ELR (cell line): ENCODE measurements at places on chromosomes 11 and 22.

DNA sequence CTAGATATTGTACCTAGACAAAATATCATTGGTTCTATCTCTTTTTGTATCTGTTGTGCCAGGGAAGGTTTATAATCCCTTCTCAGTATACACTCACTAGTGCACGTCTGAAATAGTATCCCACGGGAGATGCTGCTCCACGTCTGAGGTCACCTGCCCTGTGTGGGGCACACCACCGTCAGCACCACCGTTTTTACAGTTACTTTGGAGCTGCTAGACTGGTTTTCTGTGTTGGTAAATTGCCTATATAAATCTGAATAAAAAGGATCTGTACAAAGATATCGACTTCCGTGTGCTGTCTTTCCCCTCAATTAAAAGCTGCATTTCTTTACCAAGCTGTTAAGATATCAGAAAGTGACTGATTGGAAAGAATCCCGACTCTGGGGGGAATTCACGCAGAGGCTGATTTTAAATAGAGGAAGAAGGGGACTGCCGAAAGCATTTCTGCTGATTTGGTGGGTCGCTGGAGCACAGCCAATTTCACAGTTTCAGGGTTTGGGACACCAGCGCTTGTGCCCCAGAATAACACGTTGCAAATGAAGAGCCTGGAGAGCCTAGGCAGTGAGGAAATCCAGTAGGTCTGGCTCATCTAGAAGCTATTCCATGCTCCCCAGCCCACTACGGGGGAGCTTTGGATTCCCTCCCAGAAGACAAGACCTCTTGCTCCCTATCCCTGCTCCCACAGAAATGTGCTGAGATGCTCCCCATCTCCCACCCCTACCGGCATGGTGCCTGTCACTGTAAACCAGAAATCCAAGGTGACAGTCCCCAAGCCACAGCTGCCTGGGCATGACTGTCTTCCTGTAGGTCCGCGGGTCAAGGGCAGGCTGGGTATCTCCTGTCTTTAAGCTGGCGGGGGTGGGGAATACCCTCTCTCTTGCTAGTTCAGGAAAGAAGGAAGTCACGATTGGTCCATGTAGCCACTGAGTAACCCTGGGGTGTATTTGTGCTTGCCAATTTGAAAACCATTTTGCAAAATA is 12.7 kb upstream of the MYO18B start:
- no peak for DNase-seq

DNA sequence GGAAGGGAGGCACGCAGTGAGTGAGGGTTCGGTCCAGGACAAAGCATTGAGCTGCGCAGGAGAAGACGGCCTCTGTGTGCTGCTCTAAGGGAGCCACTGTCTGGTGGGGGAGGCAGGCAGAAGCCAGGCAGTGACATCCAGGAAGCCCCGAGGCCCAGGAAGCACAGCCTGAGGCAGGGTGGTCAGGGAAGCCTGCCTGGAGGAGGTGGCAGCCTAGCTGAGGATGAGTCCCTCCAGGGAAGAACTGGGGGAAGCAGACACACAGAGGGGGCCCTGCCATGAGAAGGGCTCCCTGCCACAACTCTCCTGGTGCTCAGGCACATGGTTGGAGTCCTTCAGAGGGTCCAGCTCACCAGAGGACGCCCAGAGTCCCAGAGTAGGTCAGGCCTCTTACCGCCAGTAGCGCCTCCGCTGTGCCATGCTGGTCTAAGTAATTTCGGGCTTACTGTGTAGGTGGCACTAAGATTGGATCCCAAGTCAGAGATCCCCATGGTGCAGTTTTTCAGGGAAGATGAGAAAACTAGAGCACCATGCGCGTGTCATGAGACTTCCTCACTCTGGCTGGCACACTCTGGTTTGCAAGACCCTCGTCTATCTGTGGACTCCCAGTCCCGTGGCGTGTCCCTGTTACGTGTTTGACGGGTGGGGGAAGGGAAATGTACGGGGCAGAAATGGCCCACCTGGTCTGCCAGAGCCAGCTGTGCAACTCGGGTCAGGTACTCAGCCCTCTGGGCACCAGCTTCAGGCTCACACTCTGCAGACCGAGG is 887.2 kb downstream of the BRD1 start:
- DNase-seq, result no peak

DNA sequence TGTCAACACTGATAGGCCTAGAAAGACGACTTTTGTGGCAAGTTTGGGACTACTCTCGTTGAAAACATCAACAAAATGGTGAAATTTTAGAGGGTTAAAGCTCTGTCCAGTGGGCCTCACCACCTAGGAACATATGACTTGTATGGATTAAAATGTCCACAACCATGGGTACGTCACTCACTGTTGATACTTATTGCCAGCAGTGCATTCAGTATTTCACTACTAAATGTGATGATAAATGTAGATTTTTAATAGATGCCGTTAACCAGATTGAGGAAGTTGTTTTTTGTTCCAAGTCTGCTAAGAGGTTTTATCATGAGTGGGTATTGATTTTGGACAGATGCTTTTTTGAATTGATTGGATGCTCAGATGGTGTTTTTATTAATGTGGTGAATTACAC is 33.7 kb downstream of the POLD3 start:
- no peak for DNase-seq

DNA sequence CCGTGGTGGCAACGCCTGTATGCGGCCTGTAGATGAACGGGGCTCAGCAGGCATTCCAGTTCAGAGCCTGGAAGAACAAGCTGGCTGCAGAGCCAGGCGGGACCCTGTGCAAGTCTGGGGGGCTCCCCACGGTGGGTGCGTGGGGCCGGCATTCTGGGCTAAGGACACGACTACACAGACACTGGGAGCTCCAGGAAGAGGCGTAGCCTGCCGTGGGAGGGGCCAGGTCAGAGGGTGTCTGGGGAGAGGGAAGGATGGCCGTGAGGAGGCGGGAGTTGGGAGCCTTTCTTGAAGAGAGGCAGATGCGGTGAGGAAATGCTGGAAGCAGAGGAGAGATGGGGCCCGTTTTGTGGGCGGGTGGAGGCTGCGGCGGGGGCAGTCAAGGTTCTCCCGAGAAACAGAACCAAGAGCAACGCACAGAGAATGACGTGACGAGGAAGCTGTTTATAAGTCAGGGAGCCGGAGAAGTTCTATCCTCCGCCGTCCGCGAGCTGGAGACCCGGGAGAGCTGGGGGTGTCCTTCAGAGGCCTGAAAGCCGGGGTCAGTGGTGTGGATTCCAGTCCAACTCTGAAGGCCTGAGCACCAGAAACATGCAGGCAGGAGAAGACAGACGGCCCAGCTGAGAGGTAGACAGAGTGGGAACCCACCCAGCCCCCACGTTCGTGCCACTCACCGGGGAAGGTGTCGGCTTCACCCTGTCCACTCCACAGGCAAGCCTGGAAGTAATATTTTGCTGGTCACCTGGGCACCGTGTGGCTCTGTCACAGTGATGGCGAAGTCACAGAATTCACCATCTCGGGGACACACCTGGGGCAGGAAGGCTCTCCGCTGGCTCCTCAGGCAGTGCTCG is 529.6 kb downstream of the BRD1 start:
- DNase-seq, result no peak
